ENCODE measurements at places on chromosomes 2 and 18. TPM values are rescaled to one million over a fixed set of nuclear protein-coding genes. Genes with fewer than 3 reads are reported as not detected.

The EIF2AK2 gene
- total RNA-seq, result 15.0 TPM

The CHRNA1 gene
- total RNA-seq, result 1.1 TPM

The LBH gene
- 23.7 TPM for total RNA-seq

The NOL4 gene
- not detected for total RNA-seq

The CNGA3 gene
- total RNA-seq, result not detected

The CYBRD1 gene
- total RNA-seq, result 38.0 TPM

The PSMA8 gene
- not detected for total RNA-seq

The RGPD3 gene
- not detected for total RNA-seq

The POU3F3 gene
- total RNA-seq, result 2.6 TPM

The ALPP gene
- total RNA-seq, result 1.5 TPM

The AGAP1 gene
- total RNA-seq, result 7.0 TPM

The IKZF2 gene
- total RNA-seq, result 0.68 TPM

The SFXN5 gene
- 11.1 TPM for total RNA-seq

The BCL2L11 gene
- 2.7 TPM for total RNA-seq

The PLEK gene
- total RNA-seq, result not detected

The RAB6C gene
- not detected for total RNA-seq

The CD28 gene
- total RNA-seq, result not detected

The ABCG5 gene
- not detected for total RNA-seq

The SKA1 gene
- total RNA-seq, result 30.4 TPM

The LONRF2 gene
- 1.2 TPM for total RNA-seq

The CDCA7 gene
- 31.9 TPM for total RNA-seq

The VSNL1 gene
- 2.1 TPM for total RNA-seq

The RIT2 gene
- total RNA-seq, result 5.1 TPM

The SCYGR5 gene
- total RNA-seq, result not detected

The DCDC2C gene
- not detected for total RNA-seq

The TFPI gene
- total RNA-seq, result 90.7 TPM

The CDH2 gene
- total RNA-seq, result 32.5 TPM

The ZAP70 gene
- total RNA-seq, result not detected

The SERPINB12 gene
- not detected for total RNA-seq

The UCN gene
- 0.53 TPM for total RNA-seq

The PCARE gene
- total RNA-seq, result not detected

The RGPD8 gene
- total RNA-seq, result 2.0 TPM

The AQP12A gene
- total RNA-seq, result not detected

The EML6 gene
- total RNA-seq, result 2.9 TPM

The TGIF1 gene
- 126 TPM for total RNA-seq

All from H4 (cell line).